Central memory CD8-positive, alpha-beta T cell (primary cell): ENCODE measurements at places on chromosomes 11 and 22.

DNA sequence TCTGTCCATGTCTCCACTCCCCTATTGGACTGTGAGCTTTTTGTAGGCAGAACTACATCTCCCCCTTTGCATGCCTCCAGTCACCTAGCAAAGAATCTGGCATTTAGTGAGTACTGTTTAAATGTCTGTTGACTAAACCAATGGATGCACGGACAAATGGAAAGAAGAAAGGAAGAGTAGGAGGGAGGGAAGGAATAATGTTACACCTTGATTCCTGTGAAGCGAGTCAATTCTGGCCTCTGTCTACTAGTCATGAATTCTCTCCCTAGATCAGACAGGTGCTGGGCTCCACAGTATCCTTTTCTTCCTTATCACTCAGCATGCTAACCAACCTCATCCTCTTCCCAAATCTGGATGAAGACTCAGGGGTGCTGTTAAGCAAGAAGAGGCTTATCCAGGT, 33.6 kb downstream of the GALNT18 start:
- no peak for DNase-seq

DNA sequence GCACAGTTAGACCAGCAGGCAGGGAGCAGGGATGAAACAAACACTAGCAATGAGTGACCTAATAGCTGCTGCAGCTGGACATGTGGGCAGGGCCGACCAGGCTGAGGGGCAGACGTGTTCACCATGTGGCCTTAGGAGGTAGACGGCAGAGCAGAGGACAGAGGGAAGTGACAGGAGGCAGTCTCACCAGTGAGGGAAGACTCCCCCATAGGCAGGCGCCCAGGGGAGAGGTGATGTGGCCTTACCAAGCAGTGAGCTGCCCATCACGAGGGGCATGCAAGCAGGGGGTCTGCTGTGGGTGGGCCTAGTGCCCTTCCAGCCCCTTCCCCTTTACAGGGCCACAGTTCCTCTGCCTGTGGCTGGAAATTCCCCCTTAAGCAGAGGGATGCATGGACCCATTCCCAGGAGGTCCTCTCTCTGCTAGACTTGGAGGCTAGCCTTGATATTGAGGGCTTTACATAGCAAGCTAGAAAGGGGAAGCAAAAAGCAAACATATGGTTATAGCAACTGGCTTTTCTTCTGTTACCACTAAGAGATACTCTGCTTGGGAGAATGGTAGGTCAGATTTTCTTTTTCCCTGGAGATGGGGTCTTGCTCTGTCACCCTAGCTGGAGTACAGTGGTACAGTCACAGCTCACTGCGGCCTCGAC, 67.6 kb downstream of the MPPED1 start:
- DNase-seq, result no peak

GRCh38 chr22:30370641-30371230, 13.9 kb downstream of the CCDC157 start:
- DNase-seq, result no peak

- DNase-seq, result no peak
Observed at GRCh38 chr11:78808923-78809322, 234.3 kb upstream of the NARS2 start.

DNA sequence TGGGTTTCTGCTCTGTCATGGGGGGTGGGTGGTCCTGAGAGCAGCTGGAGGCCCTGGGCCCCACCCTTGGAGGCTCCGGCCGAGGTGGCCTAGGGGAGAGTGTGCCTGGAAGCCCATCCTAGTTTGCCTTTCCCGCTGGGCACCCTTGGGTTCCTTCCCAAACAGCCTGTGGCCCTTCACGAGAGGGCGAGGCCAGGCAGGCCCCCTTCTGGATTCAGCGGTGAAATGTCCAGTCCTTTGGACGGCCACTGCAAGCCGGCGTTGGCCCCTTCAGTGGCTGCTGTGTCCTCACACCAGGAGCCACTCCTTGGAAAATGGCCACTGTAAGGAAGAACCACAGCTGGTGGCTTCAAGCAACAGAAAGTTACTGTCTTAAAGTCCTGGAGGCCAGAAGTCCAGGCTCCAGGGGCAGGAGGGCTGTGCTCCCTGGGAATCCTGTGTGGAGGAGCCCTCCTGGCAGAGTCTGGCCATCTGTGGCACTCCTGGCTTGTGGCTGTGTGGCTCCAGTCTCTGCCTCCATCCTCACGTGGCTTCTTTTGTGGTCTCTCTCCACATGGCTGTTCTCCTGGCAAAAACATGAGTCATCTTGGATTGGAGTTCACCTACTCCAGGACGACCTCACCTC, 854.1 kb downstream of the TBC1D22A start:
- no peak for DNase-seq

- no peak for DNase-seq
Observed at GRCh38 chr22:30208631-30209603, 37.6 kb downstream of the LIF start.

DNA sequence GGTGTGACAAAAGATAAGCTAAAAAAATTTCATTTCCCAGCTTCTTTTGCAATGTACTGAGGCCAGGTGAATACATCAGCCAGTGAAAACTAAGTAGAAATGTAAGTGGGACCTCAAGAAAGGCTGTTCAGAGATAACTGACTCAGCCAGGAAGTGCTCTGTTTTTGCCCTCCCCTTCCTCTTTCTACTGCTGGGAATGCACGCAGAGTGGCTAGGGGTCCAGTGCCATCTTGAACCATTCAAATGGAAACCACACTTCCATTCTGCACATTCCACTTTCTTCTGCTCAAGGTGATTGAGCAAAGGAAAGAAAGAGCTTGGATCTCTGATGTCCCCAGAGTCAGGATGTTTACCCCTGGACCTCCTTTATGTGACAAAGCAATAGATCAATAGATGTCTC, 27.8 kb upstream of the LMO2 start:
- no peak for DNase-seq

- DNase-seq, result no peak
Observed at GRCh38 chr11:72250661-72251464, 6.9 kb upstream of the PHOX2A start.

- DNase-seq, result no peak
Observed at GRCh38 chr11:44581246-44581645, 15.8 kb downstream of the CD82 start.

GRCh38 chr11:21173476-21173875, 504.1 kb downstream of the NELL1 start:
- DNase-seq, result no peak

DNA sequence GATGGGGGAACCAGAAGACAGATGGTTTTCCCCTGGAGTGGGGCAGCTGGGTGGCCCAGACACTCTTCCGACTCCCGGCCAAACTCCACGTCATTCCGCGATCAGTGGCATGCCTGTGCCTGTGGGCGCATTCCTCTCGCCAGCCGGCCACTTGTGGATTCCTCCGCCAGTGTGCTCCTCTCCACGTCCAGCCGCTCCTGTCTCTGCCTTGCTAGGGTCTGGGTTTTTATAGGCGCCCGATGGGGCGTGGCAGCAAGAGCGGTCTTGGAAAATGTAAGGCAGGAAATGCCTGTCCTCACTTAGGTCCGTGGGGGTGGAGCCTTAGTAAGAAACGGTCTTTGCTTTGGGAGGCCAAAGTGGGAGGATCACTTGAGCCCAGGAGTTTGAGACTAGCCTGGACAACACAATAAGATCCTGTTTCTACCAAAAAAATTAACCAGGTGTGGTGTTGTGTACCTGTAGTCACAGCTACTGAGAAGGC, 81.6 kb upstream of the SEPTIN5 start:
- DNase-seq, result no peak

DNA sequence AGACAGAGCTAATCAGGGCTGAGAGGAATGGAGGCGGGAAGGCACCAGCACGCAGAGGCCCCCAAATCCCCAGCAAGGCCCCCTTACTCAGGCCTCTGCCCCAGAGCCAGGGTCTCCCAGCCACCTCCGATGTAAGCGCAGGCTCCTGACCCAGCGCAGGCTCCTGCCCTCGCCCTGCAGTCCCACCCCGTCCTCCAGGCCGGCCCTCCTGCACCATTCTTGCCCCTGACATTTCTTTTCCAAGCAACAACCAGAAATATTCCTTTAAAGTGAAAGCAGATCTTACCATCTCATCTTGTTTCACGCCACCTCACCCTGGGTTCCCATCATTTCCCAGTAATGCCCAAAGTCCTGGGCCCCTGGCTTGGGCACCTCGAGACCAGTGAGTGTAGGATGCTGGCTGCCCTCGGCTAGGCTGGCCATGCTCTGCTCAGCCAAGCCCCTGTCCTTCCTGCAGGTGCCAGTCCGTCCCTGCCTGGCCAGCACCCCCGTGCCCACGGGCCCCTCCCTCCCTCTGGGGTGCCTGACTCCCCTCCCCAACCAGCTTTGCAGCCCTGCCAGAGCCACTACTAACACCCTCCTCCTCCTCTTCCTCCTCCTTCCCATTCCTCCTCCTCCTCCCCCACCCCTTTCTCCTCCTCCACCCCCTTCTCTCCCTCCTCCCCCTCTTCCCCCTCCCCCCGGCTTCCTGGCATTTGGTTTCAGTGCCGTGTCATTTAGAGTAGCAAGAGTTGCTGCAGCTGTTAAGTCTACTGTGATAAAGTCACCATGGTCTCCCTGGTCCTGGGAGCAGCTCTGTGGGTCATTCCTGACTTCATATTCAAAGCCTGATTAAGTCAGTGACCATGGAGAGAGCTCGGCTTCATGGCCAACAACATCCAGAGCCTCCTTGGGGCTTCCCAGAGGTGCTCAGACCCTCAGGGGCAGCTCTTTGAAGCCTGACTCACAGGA, 78.7 kb downstream of the PIWIL3 start:
- DNase-seq, result no peak

GRCh38 chr11:22558664-22559063, 67.0 kb downstream of the FANCF start:
- no peak for DNase-seq

GRCh38 chr11:107430525-107430924, 27.1 kb downstream of the CWF19L2 start:
- DNase-seq, result no peak

- no peak for DNase-seq
Observed at GRCh38 chr11:103623933-103624332, 412.5 kb upstream of the DDI1 start.

GRCh38 chr11:44709966-44710365, 16.8 kb upstream of the TSPAN18 start:
- no peak for DNase-seq

- DNase-seq, result no peak
Observed at GRCh38 chr22:25970999-25971811, 198.1 kb upstream of the SEZ6L start.

GRCh38 chr11:67600324-67601029, 6.3 kb upstream of the NDUFV1 start:
- no peak for DNase-seq

- DNase-seq, result no peak
Observed at GRCh38 chr11:129167315-129167714, 24.8 kb downstream of the ARHGAP32 start.

GRCh38 chr11:12865863-12866595, 143.1 kb upstream of the RASSF10 start:
- DNase-seq, result no peak

GRCh38 chr22:36881504-36882245, 20.9 kb downstream of the NCF4 start:
- no peak for DNase-seq

- no peak for DNase-seq
Observed at GRCh38 chr22:23878219-23878618, 16.0 kb upstream of the MIF start.

GRCh38 chr22:23698673-23699235, 7.9 kb downstream of the RGL4 start:
- DNase-seq, result no peak

GRCh38 chr11:64642418-64642735, 51.4 kb downstream of the SLC22A12 start:
- no peak for DNase-seq

GRCh38 chr11:48125866-48126265, 90.7 kb upstream of the OR4B1 start:
- DNase-seq, result no peak

- DNase-seq, result no peak
Observed at GRCh38 chr11:124581817-124582216, 12.0 kb downstream of the OR8A1 start.

DNA sequence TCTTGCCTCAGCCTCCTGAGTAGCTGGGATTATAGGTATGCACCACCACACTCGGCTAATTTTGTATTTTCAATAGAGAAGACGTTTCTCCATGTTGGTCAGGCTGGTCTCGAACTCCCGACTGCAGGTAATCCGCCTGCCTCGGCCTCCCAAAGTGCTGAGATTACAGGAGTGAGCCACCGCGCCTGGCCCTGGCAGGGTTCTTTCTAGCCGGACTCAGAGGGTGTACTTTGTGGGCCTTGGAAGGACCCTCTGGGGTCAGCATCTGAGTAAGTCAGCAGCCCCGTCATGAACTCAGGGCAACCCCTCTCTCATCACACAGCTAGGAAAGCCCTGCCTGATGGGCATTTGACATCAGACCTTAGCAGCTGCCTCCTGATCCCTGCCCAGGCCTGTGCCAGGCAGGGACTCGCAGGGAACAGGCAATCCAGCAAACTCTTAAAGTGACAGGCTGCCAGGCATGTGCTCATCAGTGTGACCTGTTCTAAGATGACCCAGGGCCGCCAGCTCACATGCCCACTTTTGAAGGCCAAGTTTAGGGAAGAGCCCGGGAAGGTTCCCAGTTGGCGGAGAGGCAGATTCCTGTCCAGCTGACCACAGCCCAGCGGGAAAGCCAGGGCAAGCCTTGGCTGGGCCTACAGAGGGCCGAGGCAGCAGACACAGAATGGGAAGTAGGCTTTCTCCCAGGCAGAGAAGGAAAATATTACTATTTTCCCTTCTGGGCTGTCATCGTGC, 92.9 kb downstream of the MORC2 start:
- DNase-seq, result no peak

DNA sequence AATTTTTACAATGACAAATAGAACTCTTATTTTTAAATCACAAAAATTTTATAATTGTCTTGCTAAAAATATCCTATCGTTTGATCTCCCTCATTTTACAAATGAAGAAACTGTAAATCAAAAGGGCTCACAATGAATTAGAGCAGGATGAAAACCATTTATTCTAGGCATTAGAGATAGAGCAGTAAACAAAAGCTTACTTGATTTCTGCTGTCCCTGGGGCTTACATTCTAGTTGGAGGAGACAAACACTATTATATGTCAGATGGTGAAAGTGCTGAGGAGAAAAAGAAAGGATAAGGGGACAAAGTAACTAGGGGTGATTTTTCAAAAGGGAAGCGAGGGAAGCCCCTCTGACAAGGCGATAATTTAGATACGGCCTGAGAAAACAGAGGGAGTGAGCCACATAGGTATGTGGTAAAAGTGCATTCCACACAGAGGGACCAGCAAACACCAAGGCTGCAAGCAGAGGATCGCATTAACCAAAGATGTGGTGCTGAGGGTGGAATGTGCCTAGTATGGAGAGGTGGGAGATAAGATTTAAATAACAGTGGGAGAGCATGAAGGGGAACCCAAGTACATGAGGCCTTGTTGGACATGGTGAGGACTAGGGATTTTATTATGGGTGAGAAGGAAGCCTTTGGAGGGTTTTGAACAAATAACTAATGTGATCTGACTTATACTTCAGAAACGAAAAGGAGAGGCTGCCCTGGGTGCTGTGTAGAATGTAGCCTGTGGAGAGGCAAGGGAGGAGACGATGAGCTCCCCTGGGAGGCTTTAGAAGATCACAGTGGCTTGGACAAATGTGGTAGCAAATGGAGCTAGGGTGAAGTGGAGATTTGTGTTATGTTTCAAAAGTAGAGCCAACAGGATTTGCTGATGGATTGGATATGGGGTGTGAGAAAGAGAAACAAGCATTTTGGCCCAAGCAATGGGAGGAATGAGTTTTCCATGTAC, 62.1 kb downstream of the PDHX start:
- no peak for DNase-seq

GRCh38 chr11:69295995-69296889, 2.3 kb downstream of the MYEOV start:
- DNase-seq, result no peak

- DNase-seq, result no peak
Observed at GRCh38 chr11:57502376-57502775, 13.1 kb downstream of the SLC43A1 start.
